ENCODE measurements at places on chromosomes 6 and 20.

DNA sequence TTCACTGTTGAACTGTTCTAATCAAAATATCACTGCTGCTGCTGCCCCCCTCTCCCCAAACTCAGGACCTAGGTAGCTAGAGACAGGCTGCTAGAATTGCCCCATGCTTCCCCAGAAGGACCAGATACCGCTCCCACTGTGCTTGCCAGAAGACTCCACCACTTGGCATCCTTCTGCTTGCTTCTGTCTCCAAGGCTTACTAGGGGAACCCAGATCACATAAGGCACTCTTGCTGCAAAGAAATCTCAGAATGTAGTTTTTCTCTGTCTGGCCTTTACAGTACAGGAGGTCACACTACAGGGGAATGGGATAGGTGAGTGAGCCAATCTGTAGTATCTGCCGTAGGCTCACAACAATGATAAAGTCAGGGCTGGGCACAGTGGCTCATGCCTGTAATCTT lies 21.5 kb upstream of the SLC9A8 start:
- DNase-seq, result no peak

GRCh38 chr6:159119791-159120190 lies 49.4 kb upstream of the FNDC1 start:
- DNase-seq, result no peak

- no peak for DNase-seq
Observed at GRCh38 chr20:32282461-32282860, 5.0 kb downstream of the KIF3B start.

- DNase-seq, result no peak
Observed at GRCh38 chr6:104713982-104714381, 145.7 kb downstream of the HACE1 start.

- DNase-seq, result no peak
Observed at GRCh38 chr20:22350624-22351023, 233.7 kb downstream of the FOXA2 start.

DNA sequence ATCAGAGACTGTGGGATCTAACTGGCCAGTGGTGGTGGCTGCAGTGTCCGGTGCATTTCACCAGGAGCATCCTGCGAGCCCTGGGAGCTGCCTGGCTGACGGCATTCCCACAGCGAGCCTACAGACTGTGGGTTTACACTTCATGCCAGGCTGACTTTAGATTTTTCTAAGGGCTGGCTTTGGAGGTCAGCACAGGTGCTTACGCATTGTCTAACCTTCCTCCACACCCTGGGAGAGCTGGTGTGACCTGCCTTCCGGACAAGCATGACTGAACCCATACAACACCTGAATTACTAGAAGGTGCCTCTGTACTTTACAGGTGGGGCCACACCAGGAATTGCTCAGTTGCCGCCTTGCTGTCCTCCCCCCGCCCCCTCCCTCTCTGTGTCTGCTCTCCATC lies 96.2 kb downstream of the RREB1 start:
- no peak for DNase-seq

GRCh38 chr20:776165-776564 lies 7.9 kb upstream of the SLC52A3 start:
- no peak for DNase-seq

DNA sequence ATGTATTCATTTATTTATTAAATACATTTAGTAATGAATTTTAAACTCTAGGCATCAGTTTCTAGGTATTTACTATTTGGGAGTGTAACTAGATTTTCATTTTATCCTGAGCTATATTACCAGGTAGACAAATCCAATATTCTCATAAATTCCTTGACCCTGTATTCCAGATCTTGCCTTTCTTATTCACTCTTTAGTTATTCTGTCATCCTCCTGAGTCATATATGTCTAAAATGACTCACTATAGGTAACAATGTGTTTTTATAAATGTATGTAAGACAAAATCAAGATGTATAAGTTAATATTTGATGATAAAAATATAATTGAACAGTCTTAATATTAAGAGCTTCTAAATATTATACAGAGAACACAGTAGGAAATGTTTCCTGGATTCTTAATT lies 642.1 kb upstream of the NRSN1 start:
- DNase-seq, result no peak

- DNase-seq, result no peak
Observed at GRCh38 chr6:393391-394221, 2.1 kb downstream of the IRF4 start.

DNA sequence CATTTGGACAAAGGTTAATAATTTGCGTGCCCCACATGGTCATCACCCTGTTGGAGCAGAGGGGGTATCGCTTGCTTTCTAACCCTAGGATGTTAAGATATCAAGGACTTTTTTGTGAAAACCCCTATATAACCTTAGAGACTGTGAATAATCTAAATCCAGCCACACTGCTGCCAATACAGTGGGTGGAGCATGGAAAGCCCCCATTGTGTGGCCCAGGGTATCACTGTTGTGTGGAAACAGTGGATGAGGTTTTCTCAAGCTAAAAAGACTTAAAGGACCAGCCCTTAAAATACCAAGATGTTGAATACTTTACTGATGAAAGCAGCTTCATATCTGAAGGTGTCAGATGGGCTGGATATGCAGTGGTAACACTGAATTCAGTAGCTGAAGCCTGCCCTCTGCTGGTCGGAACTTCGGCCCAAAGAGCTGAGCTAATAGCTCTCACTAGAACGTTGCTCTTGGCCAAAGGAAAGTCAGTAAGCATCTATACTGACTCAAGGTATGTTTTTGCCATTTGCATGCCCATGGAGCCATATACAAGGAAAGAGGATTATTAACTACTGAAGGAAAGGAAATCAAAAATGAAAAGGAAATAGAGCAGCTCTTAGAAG lies 695.2 kb downstream of the PHF3 start:
- DNase-seq, result no peak

DNA sequence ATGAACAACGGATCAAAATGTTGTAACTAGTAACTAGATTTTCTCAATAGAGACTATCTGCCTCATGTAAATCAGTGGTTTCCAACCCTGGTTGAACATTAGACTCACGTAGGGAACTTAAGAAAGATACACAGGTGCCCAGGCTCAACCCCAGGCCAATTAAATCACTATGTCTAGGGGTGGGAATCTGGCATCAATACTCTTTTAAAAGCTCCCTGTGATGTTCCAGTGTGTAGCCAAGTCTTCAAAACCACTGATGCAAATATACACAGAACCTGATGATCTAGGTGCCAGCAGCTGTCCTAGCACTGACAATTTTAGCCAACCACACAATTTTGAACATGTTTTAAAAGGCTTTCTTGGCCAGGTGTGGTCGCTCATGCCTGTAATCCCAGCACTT lies 128.7 kb downstream of the TBC1D32 start:
- DNase-seq, result no peak

GRCh38 chr20:2859330-2860121 lies 13.8 kb upstream of the PTPRA start:
- no peak for DNase-seq

- no peak for DNase-seq
Observed at GRCh38 chr20:24653306-24653705, 183.9 kb downstream of the SYNDIG1 start.

GRCh38 chr20:32201296-32201976 lies 6.1 kb downstream of the PLAGL2 start:
- no peak for DNase-seq

DNA sequence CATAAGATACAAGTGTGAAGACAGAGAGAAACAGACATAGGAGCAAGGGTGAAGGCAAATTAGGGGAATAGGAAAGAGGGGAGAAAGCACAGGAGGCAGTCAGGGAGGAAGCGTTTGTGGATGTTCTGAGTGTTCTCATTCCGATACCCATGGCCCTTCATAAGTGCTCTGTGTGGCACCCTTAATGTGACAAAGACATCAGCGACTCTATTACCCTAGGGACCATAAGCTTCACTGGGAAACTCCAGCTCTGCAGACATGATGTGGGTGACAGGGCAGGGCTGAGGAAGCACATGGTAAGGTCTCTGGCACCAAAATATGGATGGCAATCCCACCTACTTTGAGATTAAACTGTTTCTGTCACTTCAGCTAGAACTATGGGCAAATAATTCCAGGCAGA lies 33.0 kb downstream of the F13A1 start:
- no peak for DNase-seq

DNA sequence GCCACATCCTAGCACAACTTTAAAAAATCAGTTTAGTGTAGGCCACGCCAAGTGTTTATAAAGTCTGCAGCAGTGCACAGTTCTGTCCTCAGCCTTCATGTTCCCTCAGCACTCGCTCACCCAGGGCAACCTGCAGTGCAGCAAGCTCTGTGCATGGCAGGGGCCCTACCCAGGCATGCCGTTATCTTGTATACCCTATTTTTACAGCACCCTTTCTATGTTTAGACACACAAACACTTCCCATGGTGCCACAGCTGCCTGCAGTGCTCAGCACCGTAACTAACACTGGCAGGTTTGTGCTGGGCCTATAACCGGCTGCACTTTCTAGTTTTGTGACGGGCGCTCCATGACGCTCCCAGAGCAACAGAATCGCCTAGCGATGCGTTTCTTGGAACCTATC lies 43.8 kb downstream of the ZBTB46 start:
- DNase-seq, result no peak
